Stimulated activated CD4-positive, alpha-beta T cell treated with anti-CD3 and anti-CD28 coated beads, Interleukin-15, amount 100 ng/mL, for 48 hours (primary cell): ENCODE measurements at places on chromosomes 5 and 9.

- DNase-seq = no peak
Observed at GRCh38 chr9:2810420-2811075, 33.3 kb downstream of the PUM3 start.

DNA sequence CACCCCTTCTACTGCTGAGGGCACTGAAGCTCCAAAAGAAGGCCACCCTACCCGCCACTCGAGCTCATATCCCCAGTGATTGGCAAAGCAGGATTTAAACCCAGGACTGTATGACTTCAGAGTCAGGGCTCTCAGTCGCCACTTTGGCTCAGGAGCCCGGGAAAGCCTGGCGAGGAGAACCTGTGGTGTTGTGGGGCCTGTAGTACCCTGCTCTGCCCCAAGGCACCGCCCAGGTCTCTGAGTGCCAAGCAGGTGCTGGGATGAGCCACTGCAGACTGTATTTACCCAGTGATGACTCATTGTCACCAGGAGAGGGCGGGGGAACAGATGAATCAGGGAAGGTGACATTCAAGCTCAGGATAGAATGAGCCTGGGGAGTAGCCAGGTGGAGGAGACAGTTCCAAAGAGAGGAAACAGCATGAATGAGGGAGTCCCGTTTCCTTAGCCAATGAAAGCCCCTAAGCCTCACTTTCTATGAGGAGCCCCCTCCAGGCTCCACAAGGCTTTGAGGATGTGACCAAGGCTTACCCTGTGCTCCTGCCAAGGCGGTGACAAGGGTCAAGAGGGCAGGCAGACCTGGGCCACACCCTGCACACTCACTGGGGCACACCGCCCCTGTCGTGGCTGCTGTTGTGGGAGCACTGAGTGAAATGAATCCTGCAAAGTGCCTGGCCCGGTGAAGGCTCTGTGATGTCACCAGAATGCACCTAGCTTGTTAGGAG lies 17.8 kb upstream of the DPM2 start:
- peak; percentile 85 for DNase-seq

GRCh38 chr5:122981846-122982245 lies 54.7 kb downstream of the PPIC start:
- DNase-seq = no peak

GRCh38 chr9:101442318-101442717 lies 6.7 kb upstream of the ALDOB start:
- no peak for DNase-seq

DNA sequence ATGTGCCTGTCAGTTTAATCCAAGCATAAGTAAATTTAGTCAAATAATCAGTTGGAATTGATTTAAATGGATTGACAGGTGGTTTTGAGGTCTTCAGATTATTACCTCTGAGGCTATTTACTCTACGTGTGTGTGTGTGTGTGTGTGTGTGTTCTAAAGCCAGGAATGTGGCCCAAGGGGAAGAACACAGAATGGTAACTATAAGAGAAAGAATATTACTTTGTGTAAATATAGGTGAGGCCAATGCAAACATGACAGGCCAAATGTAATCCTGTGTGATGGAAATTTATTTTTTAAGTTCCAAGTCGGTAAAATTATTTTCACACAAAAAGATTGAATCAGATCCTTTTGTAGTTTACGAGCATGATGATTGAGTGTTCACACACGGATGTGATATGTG lies 390.0 kb downstream of the PLK2 start:
- DNase-seq = no peak
